ENCODE measurements at places on chromosomes 11 and 22.

DNA sequence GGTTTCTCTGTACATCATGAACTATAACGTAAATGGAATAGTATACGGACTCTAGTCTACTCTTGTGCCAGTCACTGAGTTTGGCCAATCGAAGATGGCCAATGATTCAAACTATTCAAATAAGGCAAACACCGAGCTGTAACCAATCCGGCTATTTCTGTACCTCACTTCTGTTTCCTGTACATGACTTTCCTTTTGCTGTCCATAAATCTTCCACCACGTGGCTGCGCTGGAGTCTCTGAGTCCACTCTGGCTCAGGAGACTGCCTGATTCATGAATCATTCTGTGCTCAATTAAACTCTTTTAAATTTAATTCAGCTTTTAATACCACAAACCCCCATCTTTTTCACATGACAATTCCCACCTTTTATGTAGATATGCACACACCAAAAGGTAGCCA, 1.5 kb upstream of the JAML start:
- no peak for DNase-seq

GRCh38 chr11:12131943-12132789, 21.8 kb downstream of the MICAL2 start:
- DNase-seq, result no peak

GRCh38 chr11:119928047-119928446, 199.0 kb upstream of the NECTIN1 start:
- no peak for DNase-seq

GRCh38 chr11:2830030-2830812, 55.4 kb downstream of the CDKN1C start:
- DNase-seq, result no peak

GRCh38 chr11:119540370-119541125, 117.6 kb upstream of the THY1 start:
- DNase-seq, result no peak

DNA sequence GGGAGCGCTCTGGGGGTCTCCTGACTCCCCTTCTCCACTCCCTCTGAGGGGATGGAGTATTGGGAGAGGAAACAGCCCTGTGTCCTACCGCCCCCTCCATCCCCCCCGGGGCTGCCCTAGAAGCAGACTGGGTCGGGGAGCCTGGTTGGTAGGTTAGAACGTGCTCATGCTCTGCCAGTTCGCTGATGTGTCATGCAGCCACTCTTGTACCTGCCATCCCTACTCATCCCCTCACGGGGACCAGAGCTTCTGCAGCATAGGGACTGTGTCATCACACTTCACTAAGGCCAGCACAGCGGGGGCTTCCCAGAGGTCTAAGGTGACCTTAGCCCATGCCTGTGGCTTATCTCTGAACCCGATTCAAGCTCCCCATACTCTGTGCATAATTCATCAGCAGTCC, 4.7 kb downstream of the KCNJ1 start:
- no peak for DNase-seq

- peak; percentile 12 for DNase-seq
Measured at GRCh38 chr11:59918987-59919589, 19.1 kb upstream of the OOSP1 start.

GRCh38 chr11:79794057-79794456, 353.2 kb upstream of the TENM4 start:
- no peak for DNase-seq

- no peak for DNase-seq
Measured at GRCh38 chr11:92804388-92804966, 165.0 kb upstream of the MTNR1B start.

- DNase-seq, result no peak
Measured at GRCh38 chr11:102288725-102289083, 28.6 kb upstream of the BIRC3 start.

DNA sequence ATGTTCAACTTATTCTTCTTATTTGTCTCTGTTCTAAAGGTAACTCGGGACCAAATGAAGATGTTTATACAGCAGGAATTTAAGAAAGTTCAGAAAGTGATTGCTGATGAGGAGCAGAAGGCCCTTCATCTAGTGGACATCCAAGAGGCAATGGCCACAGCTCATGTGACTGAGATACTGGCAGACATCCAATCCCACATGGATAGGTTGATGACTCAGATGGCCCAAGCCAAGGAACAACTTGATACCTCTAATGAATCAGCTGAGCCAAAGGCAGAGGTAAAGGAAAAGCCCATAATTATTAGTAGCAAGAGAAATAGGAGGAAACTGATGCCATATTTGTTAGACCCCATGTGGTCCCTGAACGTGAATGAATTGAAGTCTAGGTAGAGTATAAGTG, 63.3 kb downstream of the TRIM44 start:
- no peak for DNase-seq

- peak; percentile 52 for DNase-seq
Measured at GRCh38 chr11:12518606-12519385, 141.4 kb downstream of the PARVA start.

- no peak for DNase-seq
Measured at GRCh38 chr11:67389477-67389876, 2.3 kb upstream of the RAD9A start.

DNA sequence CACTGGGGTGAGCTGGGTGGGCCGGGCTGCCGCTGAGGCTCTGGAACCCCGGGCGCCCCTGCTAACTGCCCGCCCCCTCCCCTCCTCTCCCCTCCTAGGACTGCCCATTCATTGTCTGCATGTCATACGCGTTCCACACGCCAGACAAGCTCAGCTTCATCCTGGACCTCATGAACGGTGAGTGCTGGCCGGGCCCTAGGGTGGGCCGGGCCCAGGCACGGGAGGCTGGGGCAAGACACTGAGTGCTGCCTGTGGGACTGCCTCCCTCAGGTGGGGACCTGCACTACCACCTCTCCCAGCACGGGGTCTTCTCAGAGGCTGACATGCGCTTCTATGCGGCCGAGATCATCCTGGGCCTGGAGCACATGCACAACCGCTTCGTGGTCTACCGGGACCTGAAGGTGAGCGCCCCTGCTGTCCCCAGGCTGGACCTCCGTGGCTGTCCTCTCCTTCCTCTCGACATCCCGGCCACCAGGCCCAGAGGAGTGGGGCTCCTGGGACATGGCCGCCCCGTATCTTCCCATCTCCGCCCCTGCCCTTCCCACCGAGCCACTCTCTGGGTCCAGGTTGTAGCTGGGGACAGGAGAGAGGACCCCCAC, 7.5 kb upstream of the ANKRD13D start:
- no peak for DNase-seq
